ENCODE measurements at places on chromosomes 7 and 10. TPM values are rescaled to one million over a fixed set of nuclear protein-coding genes. Genes with fewer than 3 reads are reported as not detected.

The CACNB2 gene
- total RNA-seq: 3.1 TPM

The ITPRID1 gene
- not detected for total RNA-seq

The PNLIPRP3 gene
- total RNA-seq: not detected

The PUS7 gene
- total RNA-seq: 14.6 TPM

The PILRA gene
- total RNA-seq: 26.4 TPM

The H2BK1 gene
- not detected for total RNA-seq

The CCT6A gene
- total RNA-seq: 115 TPM

The TACC2 gene
- total RNA-seq: 158 TPM

GRCh38 chr7:116165717-116166116, 44.6 kb upstream of the TES start:
- H3K27ac ChIP-seq: peak overlapping the region; percentile 22
- no peaks in the 10 kb centered on the region for H3K36me3 ChIP-seq
- DNase-seq: no peak
- peaks cover 6% of the 10 kb centered on the region for H3K4me1 ChIP-seq

- peaks cover 18% of the 10 kb centered on the region for H3K4me1 ChIP-seq
- no peak for DNase-seq
- peak overlapping the region; percentile 70 for H3K27ac ChIP-seq
- H3K27me3 ChIP-seq: no peaks in the 10 kb centered on the region
- peaks cover 9% of the 10 kb centered on the region for H3K36me3 ChIP-seq
Measured at GRCh38 chr7:151340794-151341356, 737 bp upstream of the NUB1 start.

- DNase-seq: no peak
- H3K27ac ChIP-seq: no peak overlapping the region
- H3K27me3 ChIP-seq: no peaks in the 10 kb centered on the region
- no peaks in the 10 kb centered on the region for H3K36me3 ChIP-seq
Measured at GRCh38 chr7:70405241-70405640, 726.7 kb upstream of the GALNT17 start.

DNA sequence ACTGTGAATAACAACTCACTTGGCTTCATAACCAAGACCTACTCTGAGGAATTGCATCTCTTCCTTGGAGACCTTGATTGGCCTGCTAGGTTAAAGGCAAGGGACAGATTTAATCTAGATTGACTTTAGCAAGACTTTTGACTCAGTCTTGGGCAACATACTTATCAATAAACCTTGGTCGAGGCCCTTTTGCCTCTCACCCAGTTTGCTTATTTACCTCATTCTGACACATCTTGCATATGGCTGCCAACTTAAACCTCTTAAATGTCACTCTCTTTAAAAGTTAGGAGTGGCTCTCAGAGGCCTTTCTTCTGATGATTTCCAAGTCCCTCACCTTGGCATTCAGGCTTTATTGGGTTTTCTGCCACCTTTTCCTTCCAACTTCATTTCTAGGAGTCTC, 124.5 kb downstream of the BAMBI start:
- H3K36me3 ChIP-seq: no peaks in the 10 kb centered on the region
- H3K27me3 ChIP-seq: no peaks in the 10 kb centered on the region
- H3K4me3 ChIP-seq: no peak overlapping the region
- peaks cover 9% of the 10 kb centered on the region for H3K4me1 ChIP-seq
- DNase-seq: no peak

DNA sequence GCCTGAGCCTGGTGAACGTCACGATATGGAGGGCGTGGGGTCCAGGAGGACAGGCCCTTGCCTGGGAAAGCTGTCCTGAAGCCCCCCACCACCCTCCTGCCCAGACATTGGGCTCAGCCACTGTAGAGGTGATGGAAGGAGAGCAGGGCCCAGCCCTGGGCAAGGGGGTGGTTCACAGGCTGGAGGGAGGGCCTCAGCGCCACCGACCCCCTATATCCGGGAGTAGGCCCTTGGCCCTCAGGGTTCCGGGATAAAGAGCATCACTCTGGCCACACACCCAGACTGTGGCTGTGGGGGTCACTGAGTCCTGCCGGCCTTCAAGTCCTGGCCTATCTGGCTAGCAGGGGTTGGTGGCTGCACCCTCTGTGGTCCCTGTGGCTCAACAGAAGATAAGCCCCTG, 55.3 kb upstream of the GTF2IRD1 start:
- no peak overlapping the region for H3K27ac ChIP-seq
- H3K4me1 ChIP-seq: no peaks in the 10 kb centered on the region
- peaks cover 3% of the 10 kb centered on the region for H3K36me3 ChIP-seq
- H3K27me3 ChIP-seq: no peaks in the 10 kb centered on the region

- H3K27ac ChIP-seq: no peak overlapping the region
- no peak for DNase-seq
- H3K4me3 ChIP-seq: no peak overlapping the region
- no peaks in the 10 kb centered on the region for H3K4me1 ChIP-seq
- no peaks in the 10 kb centered on the region for H3K27me3 ChIP-seq
Measured at GRCh38 chr7:33157311-33157710, 27.9 kb downstream of the BBS9 start.

GRCh38 chr7:84111842-84112241, 82.7 kb downstream of the SEMA3A start:
- H3K4me1 ChIP-seq: no peaks in the 10 kb centered on the region
- H3K36me3 ChIP-seq: no peaks in the 10 kb centered on the region
- H3K27ac ChIP-seq: no peak overlapping the region
- DNase-seq: no peak

DNA sequence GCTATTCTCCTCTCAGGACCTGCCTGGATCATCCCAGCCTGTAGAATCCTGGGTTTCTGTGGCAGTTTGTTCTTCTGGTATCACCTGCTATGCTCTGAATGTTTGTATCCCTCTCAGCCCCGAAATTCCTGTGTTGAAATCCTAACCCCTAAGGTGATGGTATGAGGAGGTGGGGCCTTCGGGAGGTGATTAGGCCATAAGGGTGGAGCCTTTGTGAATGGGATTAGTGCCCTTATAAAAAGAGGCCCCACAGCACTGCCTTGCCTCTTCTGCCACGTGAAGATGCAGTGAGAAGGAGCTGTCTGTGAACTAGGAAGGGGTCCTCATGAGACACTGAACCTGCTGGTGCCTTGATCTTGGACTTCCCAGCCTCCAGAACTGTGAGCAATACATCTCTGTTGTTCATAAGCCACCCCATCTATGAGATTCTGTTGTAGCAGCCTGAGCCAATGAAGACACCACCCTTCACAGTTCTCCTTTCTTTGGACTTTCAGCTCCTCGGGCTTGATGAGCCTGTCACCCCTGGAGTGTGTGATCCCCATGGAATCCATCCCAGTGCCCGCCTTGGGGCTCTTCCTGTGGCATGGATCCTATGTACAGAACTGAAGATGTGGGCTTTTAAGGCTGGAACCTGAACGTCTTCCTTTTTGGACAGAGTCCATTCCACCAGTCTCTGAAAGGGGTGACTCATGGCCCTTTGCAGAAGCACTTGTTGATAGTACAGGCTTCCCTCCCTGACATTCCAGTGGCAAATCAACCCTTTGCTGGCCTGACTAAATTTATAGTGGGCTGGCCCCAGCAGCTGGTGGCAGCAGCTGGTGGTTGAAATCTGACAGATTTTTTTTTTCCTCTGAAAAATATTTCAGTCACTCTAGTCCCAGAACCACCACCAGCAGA, 138.0 kb downstream of the TACC2 start:
- H3K4me1 ChIP-seq: peaks cover 22% of the 10 kb centered on the region
- H3K36me3 ChIP-seq: no peaks in the 10 kb centered on the region
- no peak for DNase-seq
- H3K27ac ChIP-seq: peak overlapping the region; percentile 87
- no peaks in the 10 kb centered on the region for H3K27me3 ChIP-seq
- peak overlapping the region; percentile 43 for H3K4me3 ChIP-seq

DNA sequence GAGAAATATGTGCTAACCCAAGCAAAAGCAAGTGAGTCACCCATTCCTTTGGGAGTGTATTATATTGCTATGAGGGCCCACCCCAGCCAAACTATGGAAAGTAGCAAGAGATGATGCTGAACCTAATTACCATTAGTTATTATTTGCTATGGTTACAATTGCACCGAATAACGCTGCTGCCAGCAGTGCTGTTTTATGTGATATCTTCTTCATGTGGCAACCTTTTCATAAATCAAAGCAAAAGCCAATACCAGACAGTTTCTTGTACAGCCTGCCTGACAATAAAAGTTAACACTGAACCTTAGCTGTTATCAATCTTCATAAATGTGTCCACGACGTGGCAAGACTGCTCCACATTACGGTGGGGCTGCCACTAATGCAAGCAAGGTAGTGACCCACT, 241.7 kb upstream of the PLXNA4 start:
- H3K36me3 ChIP-seq: no peaks in the 10 kb centered on the region
- DNase-seq: no peak

GRCh38 chr10:58642283-58642682, 129.6 kb downstream of the BICC1 start:
- no peak overlapping the region for H3K4me3 ChIP-seq
- H3K4me1 ChIP-seq: no peaks in the 10 kb centered on the region
- DNase-seq: no peak
- no peak overlapping the region for H3K27ac ChIP-seq

- H3K4me3 ChIP-seq: no peak overlapping the region
- no peaks in the 10 kb centered on the region for H3K27me3 ChIP-seq
Measured at GRCh38 chr7:17041324-17041723, 159.5 kb upstream of the AGR3 start.

DNA sequence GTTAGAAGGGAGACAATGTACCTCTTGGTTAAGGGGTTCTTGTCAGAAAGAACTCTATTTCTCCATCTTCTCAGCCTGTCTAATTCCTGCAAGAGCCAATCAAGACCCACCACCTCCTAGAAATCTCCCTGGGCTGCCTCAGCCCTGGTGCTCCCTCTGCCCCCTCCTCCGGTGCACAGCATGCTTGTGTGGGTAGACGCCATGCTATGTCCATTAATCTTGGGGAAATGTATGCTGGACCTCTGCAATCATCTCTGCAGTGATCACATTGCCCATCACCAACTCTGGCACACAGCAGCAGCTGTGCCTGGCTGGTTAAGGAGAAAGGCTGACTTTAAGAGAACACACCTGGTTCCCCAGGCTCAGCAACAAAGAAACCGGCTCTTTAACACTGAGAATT, 37.3 kb downstream of the SH3PXD2A start:
- no peaks in the 10 kb centered on the region for H3K36me3 ChIP-seq
- no peak overlapping the region for H3K27ac ChIP-seq
- DNase-seq: no peak

GRCh38 chr7:75814407-75814947, 871 bp upstream of the CCL24 start:
- no peaks in the 10 kb centered on the region for H3K4me1 ChIP-seq
- H3K27ac ChIP-seq: no peak overlapping the region
- no peaks in the 10 kb centered on the region for H3K27me3 ChIP-seq
- DNase-seq: no peak
- no peaks in the 10 kb centered on the region for H3K36me3 ChIP-seq

- H3K4me3 ChIP-seq: no peak overlapping the region
- H3K27me3 ChIP-seq: no peaks in the 10 kb centered on the region
- no peak overlapping the region for H3K27ac ChIP-seq
- peaks cover 3% of the 10 kb centered on the region for H3K36me3 ChIP-seq
Measured at GRCh38 chr10:112957640-112958092, 7.6 kb downstream of the TCF7L2 start.

- no peak overlapping the region for H3K4me3 ChIP-seq
- no peak for DNase-seq
- H3K4me1 ChIP-seq: no peaks in the 10 kb centered on the region
- no peaks in the 10 kb centered on the region for H3K36me3 ChIP-seq
- H3K27ac ChIP-seq: no peak overlapping the region
- no peaks in the 10 kb centered on the region for H3K27me3 ChIP-seq
Measured at GRCh38 chr10:88744002-88744401, 15.8 kb upstream of the LIPN start.

GRCh38 chr7:37348982-37349381, 99.7 kb downstream of the ELMO1 start:
- no peaks in the 10 kb centered on the region for H3K27me3 ChIP-seq
- H3K4me1 ChIP-seq: peaks cover 29% of the 10 kb centered on the region
- H3K36me3 ChIP-seq: no peaks in the 10 kb centered on the region
- no peak overlapping the region for H3K4me3 ChIP-seq
- H3K27ac ChIP-seq: no peak overlapping the region

DNA sequence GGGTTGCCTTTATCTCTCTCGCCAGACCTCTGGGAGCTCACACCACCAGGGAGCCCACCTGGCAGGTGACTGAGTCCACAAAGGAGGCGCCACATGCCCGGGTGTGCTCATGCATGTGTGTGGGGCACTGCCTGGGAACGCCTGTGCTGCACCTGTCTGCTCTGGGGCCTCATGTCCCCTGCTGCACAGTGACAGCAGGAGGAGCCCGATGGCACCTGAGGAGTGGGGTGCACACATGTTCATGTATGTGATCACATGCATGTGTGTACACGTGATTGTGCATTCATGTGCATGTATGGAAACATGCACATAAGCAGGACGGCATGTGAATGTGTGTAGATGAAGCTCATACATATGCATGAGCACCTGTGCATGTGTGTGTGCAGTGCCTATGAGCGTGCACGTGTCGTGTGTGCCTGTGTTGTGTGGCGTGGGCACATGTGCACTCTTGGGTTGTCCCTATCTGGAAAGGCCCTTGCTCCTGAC, 22.0 kb downstream of the YKT6 start:
- peak; percentile 22 for DNase-seq
- no peaks in the 10 kb centered on the region for H3K27me3 ChIP-seq
- H3K36me3 ChIP-seq: no peaks in the 10 kb centered on the region
- H3K27ac ChIP-seq: no peak overlapping the region

DNA sequence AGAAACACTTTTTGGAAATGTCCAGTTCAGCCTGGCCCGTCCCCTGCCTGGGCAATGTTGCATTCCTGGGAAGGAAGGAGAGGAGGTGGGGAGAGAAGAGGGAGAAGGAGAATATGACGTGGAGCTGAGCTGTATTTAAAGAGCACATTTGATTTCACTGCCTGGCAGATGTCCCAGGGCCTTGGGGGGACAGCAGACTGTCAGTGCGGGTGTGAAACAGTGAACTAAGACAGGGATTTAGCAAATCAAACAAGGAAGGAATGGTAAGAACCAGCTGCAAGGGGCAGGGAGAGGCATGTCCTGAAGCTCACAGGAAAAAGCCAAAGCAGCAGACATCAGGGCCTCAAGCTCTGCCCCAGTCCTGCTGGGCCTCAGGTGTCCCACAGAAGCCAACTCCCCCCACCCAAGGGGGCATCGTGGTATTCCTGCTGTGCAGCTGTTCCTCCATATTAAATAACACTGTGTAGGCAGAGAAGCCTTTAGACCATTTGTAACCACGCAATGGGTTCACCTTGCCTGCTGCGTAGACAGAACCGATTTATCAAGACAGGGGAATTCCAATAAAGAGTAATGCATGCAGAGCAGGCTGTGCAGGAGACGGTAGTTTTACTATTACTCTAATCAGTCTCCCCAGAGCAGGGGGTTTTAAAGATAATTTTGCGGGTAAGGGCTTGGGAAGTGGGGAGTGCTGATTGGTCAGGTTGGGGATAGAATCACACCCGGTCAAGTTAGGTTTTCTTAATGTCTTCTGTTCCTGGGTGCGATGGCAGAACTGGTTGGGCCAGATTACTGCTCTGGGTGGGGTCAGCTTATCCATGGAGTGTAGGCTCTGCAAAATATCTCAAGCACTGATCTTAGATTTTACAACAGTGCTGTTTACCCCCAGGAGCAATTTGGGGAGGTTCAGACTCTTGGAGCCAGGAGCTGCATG, 18.3 kb downstream of the LEP start:
- H3K36me3 ChIP-seq: no peaks in the 10 kb centered on the region
- DNase-seq: peak; percentile 56
- no peaks in the 10 kb centered on the region for H3K27me3 ChIP-seq
- H3K4me3 ChIP-seq: no peak overlapping the region
- H3K27ac ChIP-seq: peak overlapping the region; percentile 39
- H3K4me1 ChIP-seq: no peaks in the 10 kb centered on the region

- H3K4me1 ChIP-seq: peaks cover 53% of the 10 kb centered on the region
- H3K36me3 ChIP-seq: peaks cover 17% of the 10 kb centered on the region
- H3K27me3 ChIP-seq: no peaks in the 10 kb centered on the region
- no peak overlapping the region for H3K4me3 ChIP-seq
Measured at GRCh38 chr7:1060315-1061072, 16.1 kb downstream of the GPR146 start.
